ENCODE measurements at places on chromosomes 1 and 21. TPM values are rescaled to one million over a fixed set of nuclear protein-coding genes. Genes with fewer than 3 reads are reported as not detected.

GRCh38 chr1:180617774-180618395, 13.9 kb upstream of the XPR1 start:
- H3K4me3 ChIP-seq = no peak overlapping the region
- no peak overlapping the region for H3K27ac ChIP-seq
- DNase-seq = no peak
- no peaks in the 10 kb centered on the region for H3K4me1 ChIP-seq
- H3K27me3 ChIP-seq = no peaks in the 10 kb centered on the region

DNA sequence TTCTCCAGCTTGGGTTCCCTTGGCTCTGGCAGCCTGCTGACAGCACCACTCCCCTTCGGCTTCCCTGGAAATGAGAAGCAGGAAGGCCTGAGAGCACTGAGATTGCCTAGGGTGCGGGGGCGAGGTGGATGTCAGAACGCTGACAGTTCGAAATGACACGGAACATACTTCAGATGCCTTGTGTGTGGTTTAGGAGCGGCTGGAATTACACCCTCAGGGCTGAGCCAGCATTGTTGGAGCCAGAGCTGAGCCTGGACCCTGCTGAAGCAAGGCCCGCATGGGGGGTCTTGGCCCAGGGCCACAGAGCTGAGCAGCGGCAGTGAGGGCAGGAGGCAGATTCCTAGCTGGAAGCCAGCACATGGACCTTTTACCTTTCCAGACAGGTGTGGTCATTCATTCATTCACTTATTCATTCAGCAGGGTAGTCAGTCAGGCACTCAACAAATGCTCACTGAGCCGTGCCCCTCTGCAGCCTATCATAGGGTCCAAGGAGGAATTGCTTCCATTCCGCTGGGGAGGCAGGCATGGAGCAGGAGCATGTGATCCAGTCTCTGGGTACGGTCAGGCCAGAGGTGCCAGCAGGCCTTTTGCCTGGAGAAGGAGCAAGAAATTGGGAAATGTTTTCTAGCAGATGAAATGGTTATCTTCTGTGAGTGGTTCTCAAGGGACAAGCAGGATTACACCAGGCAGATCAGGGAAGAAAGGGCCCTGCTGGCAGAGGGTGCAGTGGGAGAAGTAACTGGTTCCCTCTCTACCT, 6.6 kb upstream of the FOXE3 start:
- H3K27ac ChIP-seq = no peak overlapping the region
- no peaks in the 10 kb centered on the region for H3K36me3 ChIP-seq
- no peaks in the 10 kb centered on the region for H3K4me1 ChIP-seq
- no peak overlapping the region for H3K4me3 ChIP-seq
- H3K27me3 ChIP-seq = peaks cover 25% of the 10 kb centered on the region
- DNase-seq = no peak

DNA sequence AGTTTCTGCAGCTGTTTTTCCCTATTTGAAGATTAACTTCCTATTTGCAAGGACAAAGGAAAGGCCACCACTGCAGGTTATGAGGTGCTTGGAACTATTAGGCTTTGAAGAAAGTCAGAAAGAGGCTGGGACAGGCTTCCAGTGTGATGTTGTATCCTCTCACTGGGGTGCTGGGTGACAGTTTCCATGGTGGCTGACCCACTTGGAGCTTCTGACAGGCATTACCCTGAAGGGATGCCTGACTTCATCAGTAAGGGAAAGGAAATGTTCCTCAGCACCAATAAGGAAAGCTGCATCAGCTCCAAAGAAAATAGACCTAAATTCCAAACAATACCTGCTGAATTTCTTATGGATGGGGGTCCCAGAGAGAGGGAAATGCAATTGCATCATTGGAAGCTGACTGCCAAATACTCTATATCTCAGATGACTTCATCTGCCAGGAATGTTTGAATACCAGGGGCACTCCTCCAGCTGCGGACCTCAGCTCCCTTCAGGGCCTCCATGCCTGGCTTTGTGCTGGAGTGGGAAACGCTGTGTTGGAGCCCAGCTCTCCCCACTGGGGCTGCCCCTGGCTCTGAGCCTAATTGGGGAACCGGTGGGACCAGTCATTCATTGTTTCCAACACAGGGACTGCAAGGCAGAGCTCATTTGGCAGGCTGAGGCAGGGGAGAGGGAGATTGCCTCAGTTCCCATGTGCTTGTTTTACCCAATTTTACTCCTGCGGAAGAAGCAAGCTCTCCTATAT, 76.6 kb downstream of the RGL1 start:
- peaks cover 4% of the 10 kb centered on the region for H3K27me3 ChIP-seq
- H3K27ac ChIP-seq = no peak overlapping the region
- no peak overlapping the region for H3K4me3 ChIP-seq
- no peaks in the 10 kb centered on the region for H3K4me1 ChIP-seq

DNA sequence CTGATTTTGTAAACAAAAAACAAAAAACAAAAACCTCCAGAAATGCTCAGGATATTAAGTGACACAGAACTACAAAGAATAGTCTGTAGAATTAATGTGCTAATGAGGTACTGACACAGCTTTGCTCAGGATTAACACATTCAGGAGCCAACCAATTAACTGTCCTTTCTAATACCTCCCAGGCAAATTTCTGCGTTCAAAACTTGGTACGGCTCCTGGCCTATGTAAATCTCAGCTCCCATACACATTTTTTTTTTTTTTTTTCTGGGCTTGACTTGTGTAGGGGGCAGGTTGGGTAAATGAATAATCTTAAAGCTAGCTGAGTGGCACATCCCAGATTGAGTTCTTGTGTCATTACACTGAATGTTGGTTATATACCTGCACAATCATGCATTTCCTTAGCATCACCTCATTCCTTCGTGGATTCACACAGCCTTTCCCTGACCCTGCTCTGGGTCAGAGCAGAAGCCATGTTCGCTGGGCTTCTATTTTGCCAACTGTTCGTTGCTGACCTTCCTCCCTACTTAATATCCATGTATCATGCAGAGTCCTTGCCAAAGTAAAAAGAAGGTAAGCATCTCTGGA, 12.6 kb upstream of the IER5 start:
- H3K36me3 ChIP-seq = no peaks in the 10 kb centered on the region
- H3K4me1 ChIP-seq = peaks cover 5% of the 10 kb centered on the region
- no peak for DNase-seq
- peaks cover 21% of the 10 kb centered on the region for H3K27me3 ChIP-seq

Gene DDR2
- 0.27 TPM for total RNA-seq

Gene IVL
- not detected for total RNA-seq

Gene RYR2
- total RNA-seq = not detected
